ENCODE measurements at places on chromosomes 13 and 19.

- no peaks in the 10 kb centered on the region for H3K27me3 ChIP-seq
- no peak for DNase-seq
- H3K27ac ChIP-seq, result peak overlapping the region; percentile 57
- no peaks in the 10 kb centered on the region for H3K4me1 ChIP-seq
- peaks cover 12% of the 10 kb centered on the region for H3K36me3 ChIP-seq
Measured at GRCh38 chr13:48403151-48403631, 9.7 kb downstream of the LPAR6 start.

DNA sequence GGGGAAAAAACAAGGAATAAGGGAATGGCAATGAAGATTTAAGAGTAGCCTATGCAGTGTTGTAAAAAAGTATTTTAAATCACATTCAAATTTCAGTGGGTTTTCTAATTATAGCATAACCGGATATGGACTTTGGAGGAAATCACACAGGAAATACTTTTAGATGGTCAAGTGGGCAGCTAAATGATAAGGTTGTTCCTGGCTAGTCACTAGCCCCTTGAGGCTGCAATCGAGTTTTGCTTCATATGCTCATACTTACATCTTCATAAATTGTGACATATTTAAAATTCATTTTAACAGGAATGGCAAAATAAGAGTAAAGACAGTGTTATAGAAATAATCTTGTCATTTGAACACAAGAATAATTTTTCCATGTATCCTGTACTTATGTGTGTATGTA is 88.9 kb downstream of the WDFY2 start:
- no peaks in the 10 kb centered on the region for H3K27me3 ChIP-seq
- no peaks in the 10 kb centered on the region for H3K36me3 ChIP-seq
- H3K27ac ChIP-seq, result no peak overlapping the region
- no peaks in the 10 kb centered on the region for H3K4me1 ChIP-seq
- DNase-seq, result no peak

GRCh38 chr13:107028751-107029150 is 460.8 kb upstream of the ARGLU1 start:
- no peak overlapping the region for H3K4me3 ChIP-seq
- H3K27ac ChIP-seq, result no peak overlapping the region
- H3K4me1 ChIP-seq, result no peaks in the 10 kb centered on the region
- DNase-seq, result no peak
- H3K36me3 ChIP-seq, result no peaks in the 10 kb centered on the region

DNA sequence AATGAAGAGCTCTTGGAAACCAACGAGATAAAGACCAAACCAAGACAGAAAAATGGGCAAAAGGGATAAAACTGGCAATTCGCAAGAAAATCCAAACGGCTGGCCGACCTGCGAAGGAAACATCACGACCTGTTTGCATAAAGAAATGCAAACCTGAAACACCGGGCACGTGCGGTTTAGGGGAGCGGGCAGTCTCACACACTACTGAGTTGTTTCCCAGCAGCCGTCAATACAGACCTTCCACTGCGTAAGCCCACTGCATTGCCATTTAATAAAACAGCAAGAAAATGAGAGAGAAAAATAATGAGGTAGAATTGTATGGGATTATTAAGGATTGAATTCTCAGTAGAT is 642 bp upstream of the PEG3 start:
- peaks cover 18% of the 10 kb centered on the region for H3K4me1 ChIP-seq
- no peaks in the 10 kb centered on the region for H3K36me3 ChIP-seq
- peak overlapping the region; percentile 72 for H3K27ac ChIP-seq
- no peaks in the 10 kb centered on the region for H3K27me3 ChIP-seq

- DNase-seq, result peak; percentile 77
- H3K4me3 ChIP-seq, result peak within 1 kb of the TSS; percentile 21
- H3K27me3 ChIP-seq, result peaks cover 41% of the 10 kb centered on the region
- H3K27ac ChIP-seq, result no peak within 1 kb of the TSS
- H3K36me3 ChIP-seq, result no peaks in the 10 kb centered on the region
- peaks cover 20% of the 10 kb centered on the region for H3K4me1 ChIP-seq
Measured at GRCh38 chr19:35868172-35868822, at the start of gene APLP1. APLP1 (plus strand) TSS chr19:35868574; CDS start chr19:35868637, 63 bp downstream.

GRCh38 chr19:53826876-53827275 is 2.8 kb upstream of the NLRP12 start:
- peaks cover 4% of the 10 kb centered on the region for H3K4me1 ChIP-seq
- no peaks in the 10 kb centered on the region for H3K27me3 ChIP-seq
- H3K36me3 ChIP-seq, result no peaks in the 10 kb centered on the region
- no peak overlapping the region for H3K27ac ChIP-seq
- H3K4me3 ChIP-seq, result no peak overlapping the region

- peaks cover 26% of the 10 kb centered on the region for H3K27me3 ChIP-seq
- H3K4me3 ChIP-seq, result no peak overlapping the region
- no peak for DNase-seq
- no peaks in the 10 kb centered on the region for H3K36me3 ChIP-seq
- peaks cover 31% of the 10 kb centered on the region for H3K4me1 ChIP-seq
- H3K27ac ChIP-seq, result no peak overlapping the region
Measured at GRCh38 chr13:113730258-113730691, 28.8 kb upstream of the TMEM255B start.

DNA sequence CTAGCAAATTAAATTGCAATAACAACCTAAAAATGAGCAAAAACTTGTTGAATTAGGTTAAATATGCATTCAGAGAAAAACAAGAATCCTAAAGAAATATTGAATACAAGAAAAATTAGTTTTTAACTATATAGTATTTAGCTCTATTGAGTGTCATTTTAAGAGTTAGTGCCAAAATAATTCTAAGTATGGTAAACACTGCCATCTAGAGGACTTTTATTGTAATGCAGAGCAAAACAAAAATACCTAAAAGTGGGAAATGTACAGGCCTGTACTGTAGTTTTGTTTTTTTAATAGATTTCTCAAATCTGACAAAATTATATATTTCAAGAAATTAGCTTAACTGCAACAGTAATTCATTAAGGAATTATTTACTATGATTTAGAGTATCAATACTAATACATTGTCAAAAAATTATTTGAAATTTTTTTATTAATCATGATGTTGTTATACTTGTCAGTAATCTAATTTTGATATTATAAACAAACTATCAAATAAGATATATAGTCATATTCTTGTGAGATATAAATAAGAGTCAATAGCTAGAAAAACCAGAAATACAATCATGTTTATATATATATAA is 8.2 kb upstream of the PCDH9 start:
- H3K4me1 ChIP-seq, result no peaks in the 10 kb centered on the region
- no peaks in the 10 kb centered on the region for H3K36me3 ChIP-seq
- DNase-seq, result peak; percentile 53
- no peaks in the 10 kb centered on the region for H3K27me3 ChIP-seq
- H3K4me3 ChIP-seq, result no peak overlapping the region
- H3K27ac ChIP-seq, result no peak overlapping the region

GRCh38 chr13:43260999-43261398 is 237.6 kb downstream of the DNAJC15 start:
- no peaks in the 10 kb centered on the region for H3K4me1 ChIP-seq
- no peak overlapping the region for H3K27ac ChIP-seq
- DNase-seq, result no peak
- H3K36me3 ChIP-seq, result peaks cover 3% of the 10 kb centered on the region
- H3K27me3 ChIP-seq, result no peaks in the 10 kb centered on the region

Measured in muscle of leg (tissue), 16 donors.